ENCODE measurements at places on chromosomes 4 and X.

DNA sequence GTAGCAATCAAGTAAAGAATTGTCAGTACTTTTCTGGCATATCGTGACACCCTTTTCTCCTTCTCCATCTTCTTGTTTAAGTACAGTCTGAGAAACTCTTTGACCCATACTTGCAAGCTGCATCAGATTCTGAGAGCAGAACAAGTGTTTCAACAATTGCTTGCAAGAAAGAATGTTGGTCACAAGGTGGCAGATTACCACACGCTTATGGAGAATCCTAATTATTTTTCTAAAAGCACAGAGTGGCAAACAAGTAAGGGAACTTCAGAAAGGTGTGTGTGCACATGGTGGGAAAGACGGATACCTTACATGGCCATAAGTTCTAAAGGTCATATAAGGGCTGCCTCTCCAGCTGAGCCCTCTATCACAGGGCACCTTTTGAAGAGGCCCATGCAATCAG is 136.4 kb upstream of the FGF13 start:
- DNase-seq = no peak

- no peak for DNase-seq
These were observed 346.7 kb upstream of the RASGEF1B start for GRCh38 chr4:81818385-81818920.

DNA sequence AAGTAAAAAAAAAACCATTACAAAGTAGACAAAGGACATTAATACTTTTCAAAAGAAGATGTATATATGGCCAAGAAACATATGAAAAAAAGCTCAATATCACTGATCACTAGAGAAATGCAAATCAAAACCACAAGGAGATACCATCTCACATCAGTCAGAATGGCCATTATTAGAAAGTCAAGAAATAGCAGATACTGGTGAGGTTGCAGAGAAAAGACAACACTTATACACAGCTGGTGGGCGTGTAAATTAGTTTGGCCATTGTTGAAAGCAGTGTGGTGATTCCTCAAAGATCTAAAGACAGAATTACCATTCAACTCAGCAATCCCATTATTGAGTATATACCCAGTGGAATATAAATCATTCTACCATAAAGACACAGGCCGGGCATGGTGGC is 39.3 kb downstream of the TASL start:
- DNase-seq = no peak

GRCh38 chr4:77045490-77045889 is 30.3 kb downstream of the CCNI start:
- no peak for DNase-seq

- no peak for DNase-seq
These were observed at the start of gene CXCL6 for GRCh38 chr4:73836373-73837279. Gene CXCL6 (plus strand): TSS chr4:73836678. CDS start chr4:73836751, 73 bp downstream.

DNA sequence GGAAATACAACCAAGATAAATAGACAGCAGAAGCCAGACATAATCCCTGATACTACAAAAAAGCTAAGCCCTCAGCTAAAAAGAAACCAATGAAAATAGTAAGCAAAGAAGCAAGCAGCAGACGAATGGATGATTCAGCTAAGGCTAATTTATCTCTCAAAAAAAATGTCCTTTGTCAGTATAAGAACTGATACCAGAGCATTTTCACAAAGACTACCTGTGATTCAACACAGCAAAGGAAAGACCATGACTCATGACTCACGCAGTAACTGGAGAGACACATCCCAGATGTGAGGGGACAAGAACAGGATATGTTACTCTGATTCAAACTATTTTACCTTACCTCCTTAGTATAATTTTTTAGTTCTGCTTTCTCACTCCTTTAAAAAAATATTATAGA is 22.7 kb upstream of the TMPRSS11F start:
- no peak for DNase-seq

DNA sequence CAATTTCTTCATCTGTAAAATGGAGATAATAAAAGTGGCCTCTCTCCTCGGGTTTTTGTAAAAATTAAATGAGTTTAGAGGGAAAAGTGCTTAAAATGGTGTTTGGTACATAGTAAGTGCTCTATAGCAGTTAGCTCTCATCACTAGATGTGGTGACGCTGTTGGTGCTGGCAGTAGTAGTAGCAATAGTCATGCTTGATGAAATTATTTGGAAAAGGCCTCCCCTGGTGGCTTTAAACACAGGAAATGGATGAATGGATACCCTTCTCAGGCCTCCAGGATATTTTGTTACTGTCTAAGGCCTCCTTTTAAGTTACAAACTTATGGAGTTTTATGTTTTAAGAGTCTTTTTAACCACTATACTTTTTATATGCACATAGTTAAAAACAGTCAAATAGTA is 142.9 kb downstream of the CBR4 start:
- DNase-seq = no peak

DNA sequence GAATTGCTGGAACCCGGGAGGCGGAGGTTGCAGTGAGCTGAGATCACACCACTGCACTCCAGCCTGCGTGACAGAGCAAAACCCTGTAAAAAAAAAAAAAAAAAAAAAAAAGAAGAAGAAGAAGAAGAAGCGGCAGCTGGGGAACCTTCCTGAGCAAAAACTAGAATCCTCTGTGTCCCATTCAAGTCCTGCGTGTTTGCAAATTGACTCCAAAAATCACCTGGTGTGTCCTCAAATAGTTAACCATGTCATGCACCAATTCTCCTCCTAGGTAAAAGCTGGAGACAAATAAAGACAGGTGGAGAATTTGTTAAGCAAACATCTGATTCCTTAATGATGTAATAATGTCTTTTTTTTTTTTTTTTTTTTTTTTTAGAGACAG is 31.9 kb upstream of the ASMTL start:
- DNase-seq = no peak

DNA sequence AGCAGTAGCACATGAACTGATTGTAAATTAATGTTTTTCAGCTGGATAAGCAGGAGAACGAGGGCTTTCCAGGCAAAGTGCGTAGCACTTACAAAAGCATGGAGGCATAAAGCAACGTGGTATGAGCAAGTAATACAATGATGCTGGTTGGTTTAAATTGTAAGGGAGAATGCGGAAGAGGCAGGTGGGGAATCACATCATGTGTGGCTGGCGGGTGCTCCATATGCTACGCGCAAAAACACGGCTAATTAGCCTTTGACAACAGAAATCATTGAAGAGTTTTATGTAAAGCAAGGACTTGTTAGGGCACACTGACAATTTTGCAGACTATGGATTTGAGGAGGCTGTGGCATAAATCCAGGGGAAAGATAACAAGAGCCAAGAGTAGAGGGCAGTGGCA is 14.6 kb downstream of the SYTL4 start:
- DNase-seq = no peak

DNA sequence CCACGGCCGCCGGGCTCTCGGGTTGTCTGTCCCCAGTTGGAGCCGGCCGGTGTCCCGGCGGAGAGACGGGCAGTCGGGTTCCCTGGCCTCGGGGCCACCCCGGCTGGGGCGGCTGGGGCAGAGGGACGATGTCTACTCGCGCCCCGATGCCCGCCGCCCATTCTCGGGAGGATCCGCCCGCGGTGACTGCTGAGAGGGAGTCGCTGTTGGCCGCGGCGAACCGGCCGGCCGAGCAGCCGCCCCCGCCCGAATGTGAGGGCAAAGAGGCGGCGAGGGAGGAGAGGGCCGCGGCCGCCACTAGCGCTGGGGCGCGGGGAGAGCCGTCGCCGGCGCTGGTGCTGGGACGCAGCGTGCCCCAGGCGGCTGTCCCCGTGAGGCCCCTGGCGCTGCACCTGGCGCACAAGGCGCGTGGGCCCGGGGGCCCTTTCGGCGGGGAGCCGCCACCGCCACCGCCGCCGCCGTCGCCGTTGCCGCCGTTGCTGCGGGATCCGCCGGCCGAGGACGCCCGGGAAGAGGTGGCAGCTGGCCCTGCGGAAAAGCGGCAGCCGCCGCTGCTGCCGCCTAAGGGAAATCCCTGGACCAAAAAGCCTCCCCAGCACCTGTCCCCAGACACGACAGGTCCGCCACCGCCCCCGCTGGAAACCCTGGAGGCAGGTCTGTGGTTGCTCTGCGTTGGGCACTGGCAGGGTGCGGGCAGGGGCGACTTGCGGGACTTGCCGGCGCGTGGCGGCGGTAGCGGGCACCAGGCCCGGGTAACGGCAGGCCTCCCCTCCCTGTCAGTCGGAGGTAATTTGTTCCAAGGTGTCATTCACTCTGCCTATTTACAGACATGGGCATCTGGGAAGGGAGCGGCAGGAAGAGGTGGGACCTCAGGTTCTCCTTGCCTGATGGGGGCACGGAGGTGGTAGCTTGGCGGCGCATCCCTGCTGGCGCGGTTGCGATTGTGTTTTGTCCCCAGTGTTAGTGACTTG is 739 bp downstream of the LARP1B start:
- DNase-seq = peak; percentile 73

DNA sequence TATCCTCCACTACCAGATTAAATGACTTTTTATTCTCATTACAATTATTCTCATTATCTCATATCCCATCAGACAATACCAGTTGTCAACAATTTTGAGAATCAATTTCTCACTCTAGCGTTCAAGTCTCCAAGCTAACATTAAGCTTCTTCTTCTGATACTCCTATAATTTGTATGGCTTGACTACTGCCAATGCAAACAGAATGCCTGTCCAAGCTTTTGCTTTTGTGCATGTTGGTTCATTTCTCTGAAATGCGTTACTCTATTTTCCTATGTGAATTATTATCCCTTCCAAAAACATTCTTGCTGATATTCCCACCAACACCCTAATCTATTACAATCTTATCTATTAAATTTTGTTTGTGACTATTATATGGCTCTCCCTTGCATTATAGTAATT is 1602.3 kb downstream of the C4orf33 start:
- no peak for DNase-seq

- no peak for DNase-seq
These were observed 35.3 kb downstream of the CXCL1 start for GRCh38 chr4:73904491-73904890.

DNA sequence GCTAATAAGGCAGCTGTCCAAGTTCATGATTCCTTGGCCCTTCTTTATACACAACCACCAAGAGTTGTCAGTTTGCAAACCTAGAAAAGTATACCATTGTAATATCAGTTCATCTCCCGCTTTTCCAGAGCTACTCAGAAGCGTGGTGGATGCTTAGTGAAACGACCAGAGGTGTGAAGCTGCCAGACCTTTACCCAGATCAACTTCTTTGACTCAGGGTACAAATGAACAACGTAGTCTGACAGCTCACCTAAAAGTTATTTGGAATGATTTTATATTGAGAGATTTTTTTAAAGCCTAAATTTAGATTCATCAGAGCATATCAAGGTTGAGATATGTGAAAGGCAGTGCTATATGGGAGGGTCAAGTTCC is 169.7 kb downstream of the CBR4 start:
- DNase-seq = no peak

- DNase-seq = no peak
These were observed 2.5 kb upstream of the HTRA3 start for GRCh38 chr4:8267077-8267476.

DNA sequence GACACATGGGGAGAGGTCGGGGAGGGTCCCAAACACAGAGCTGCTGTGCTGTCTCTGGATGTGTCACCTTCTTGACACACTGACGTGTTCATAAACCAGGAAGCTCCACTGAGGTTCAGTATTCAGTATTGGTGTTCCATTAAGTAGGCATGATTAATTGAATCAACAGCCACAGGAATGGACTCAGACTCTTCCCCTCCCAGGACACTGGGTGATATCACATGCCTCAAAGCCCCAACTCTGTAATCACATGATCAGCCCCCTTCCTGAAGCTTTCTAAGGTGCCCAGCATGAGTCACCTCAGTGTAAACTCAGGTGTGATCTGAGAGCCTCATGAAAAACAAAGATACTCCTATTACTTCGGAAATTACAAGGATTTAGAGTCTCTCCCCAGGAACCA is 21.1 kb upstream of the HNRNPD start:
- peak; percentile 79 for DNase-seq

DNA sequence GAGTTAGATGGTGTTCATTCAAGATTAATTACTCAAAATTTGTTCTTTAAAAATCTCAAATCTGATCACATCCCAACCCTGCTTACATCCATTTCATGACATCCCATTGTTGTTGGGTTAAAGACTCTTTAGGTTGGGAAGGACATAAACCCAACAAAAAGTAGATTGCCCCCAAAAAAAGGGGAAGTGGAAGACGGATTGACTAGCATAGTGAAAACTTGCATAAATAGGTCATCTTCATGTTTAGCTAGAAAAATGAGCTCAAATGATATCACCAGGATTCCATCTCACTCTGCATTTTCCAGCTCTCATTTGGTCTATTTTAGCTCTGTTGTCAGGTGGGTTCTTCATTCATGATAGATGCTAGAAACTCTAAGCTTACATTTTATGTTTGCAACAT is 18.5 kb upstream of the TET2 start:
- DNase-seq = no peak

GRCh38 chr4:183626168-183626567 is 32.8 kb downstream of the RWDD4 start:
- DNase-seq = no peak
